ENCODE measurements at places on chromosomes 3 and 15.
A peak's percentile ranks its signal among the peaks of the same experiment; 100 is the strongest.

DNA sequence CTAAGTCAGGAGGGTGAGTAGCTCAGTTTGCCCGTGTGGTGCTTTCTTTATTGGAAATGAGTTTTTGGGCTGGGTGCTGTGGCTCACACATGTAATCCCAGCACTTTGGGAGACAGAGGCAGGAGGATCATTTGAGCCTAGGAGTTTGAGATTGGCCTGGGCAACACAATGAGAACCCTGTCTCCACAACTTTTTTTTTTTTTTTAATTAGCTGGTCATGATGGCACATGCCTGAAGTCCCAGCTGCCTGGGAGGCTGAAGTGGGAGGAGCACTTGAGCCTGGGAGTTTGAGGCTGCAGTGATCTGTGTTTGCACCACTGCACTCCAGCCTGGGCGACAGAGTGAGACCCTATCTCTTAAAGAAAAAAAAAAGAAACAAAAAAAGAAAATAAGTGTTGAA is 174.9 kb downstream of the NSMCE3 start:
- DNase-seq, result no peak

DNA sequence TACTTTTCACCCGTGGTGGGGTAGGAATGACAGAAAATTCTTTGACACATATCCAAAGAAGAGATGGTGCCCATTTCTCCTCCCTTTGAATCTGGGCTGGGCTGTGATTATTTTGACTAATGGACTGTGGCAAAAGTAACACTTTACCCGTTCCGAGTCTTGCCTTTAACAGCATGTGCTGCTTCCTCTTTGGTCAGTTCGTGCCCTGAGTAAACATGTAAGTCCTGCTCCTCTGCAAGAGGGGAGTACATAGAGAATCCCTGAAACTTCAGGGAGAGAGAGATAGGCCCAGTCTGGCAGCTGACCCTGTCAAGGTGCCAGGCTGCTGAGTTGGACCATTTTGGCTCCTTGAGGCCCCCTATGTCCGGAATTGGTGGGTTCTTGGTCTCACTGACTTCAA is 243.1 kb downstream of the EPHB1 start:
- no peak for DNase-seq

DNA sequence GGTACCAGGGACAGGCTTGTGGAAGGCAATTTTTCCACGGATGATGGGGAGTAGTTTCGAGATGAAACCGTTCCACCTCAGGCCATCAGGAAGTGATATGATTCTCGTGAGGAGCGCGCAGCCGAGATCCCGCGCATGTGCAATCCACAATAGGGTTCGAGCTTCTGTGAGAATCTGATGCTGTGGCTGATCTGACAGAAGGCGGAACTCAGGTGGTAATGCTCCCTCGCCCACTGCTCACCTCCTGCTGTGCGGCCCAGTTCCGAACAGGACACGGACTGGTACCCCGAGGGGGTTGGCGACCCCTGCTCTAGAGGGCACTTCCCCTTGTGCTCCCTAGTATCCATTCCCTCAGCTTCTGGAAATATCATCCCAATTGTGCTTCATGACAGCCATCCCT is 99.9 kb downstream of the PLD1 start:
- no peak for DNase-seq

GRCh38 chr15:61584410-61584809 is 355.3 kb upstream of the RORA start:
- DNase-seq, result no peak

- no peak for DNase-seq
Observed at GRCh38 chr3:34000301-34000700, 201.9 kb downstream of the PDCD6IP start.

DNA sequence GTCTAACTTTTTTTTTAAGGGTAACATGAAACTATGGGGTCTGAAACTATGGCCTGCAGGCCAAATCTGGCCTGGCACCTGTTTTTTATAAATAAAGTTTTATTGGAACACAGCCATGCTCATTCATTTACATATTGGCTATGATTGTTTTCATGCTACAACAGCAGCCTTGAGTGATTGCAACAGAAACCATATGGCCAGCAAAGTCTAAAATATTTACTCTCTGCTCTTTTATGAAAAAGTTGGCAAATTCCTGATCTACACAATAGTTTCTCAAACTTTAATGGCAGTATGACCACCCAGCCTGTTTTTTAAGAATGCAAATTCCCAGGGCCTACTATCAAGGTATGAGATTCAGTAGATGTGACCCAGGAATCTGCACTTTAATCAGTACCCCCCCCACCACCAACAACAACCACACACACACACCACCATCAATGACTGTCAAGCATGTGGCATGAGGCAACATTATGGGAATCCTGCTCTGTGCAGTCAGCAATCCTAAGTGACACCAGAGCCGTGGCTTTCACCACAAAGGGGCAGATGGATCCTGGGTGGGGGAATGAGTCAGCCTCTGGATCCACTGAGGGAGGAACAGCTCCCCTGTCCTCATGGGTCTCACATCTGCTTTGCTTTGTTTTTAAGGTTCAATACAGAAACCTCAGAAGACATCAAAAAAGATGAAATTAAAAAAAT is 142.8 kb downstream of the NTRK3 start:
- DNase-seq, result no peak

DNA sequence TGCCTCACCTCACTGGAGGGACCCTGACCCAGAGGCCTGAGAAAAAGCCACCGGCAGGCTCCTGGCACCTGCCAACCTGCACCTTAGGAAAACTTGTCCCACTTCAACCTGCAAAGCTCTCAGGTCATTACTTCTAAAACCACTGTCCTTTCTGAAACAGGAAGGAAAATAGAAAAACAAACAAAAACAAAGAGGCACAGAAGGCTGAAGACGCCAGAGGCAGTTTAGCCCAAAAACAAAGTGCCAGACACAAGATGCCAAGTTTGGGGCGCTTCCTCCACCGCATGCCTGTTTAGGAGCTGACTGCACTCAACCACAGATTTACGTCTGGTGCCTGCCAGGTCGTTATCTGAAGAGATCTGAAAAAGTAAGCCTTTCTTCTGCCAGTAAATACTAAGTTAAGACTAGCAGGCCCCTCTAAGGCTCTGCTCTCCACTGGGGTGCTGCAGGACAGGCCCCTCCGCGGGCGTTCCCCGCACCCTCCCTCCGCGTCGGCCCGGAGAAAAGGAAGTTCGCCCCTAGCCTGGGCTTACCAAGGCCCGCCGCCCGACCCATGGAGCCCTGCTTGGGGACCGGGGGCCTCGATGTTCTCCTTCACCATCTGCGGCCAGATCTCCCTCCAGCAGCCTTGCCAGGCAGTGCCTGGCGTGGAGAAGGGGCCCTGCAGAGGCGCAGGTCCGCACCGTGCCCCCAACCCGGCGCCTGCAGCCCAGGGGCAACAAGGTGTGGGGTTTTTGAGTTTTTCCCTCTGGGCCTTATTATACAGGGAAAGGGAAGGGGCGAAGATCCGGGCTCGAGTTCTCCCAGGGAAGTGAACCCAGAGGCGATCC is 1.3 kb downstream of the GOLGA8A start:
- DNase-seq, result no peak

DNA sequence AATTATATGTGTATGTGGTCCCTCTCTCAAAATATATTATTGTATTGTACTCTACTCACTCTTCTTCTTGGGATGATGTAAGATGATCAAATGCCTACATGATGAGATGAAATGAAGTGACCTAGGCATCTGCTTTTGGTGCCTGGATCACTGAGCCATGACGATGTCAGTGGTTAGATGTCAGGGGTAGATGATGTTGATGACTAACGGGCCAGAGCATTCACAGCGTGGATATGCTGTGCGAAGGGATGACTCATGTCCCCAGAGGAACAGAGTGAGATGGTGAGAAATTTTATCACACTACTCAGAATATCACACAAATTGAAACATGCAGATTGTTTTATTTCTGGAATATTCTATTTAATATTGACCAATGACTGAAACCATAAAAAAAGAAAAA is 233.9 kb upstream of the CADM2 start:
- DNase-seq, result no peak

- DNase-seq, result no peak
Observed at GRCh38 chr3:45541326-45542321, 52.9 kb upstream of the LIMD1 start.

- DNase-seq, result peak; percentile 48
Observed at GRCh38 chr15:67542420-67543347, at the start of gene MAP2K5. TSS of gene MAP2K5 (plus strand) at chr15:67542703. CDS start at chr15:67543336, 633 bp downstream.

DNA sequence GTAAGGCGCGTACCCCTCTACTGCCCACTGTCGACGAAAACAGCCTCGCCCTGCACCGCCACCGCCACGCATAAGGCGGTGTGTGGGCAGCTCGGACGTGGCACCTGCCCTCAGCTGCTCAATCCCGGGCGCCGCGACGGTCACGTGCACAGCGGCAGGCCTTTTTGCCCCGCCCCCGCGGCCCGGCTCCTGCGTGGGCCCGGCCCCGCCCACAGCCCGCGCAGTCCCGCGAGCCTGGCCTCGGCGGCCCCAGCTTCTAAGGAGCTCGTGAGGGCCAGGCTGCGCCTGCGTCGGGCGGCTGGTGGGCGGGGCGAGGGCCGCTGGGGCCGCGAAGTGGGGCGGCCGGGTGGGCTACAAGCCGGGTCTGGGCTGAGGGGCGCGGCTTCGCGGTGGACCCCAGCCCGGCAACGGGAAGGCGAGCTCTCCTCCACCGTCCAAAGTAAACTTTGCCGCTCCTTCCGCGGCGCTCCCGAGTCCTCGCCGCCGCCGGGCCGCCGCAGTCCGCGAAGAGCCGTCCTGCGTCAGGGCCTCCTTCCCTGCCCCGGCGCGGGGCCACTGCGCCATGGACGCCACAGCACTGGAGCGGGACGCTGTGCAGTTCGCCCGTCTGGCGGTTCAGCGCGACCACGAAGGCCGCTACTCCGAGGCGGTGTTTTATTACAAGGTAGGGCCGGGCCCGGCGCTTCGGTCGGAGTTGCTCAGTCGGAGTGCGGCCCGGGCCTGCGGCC is at the start of gene CAPN7:
Gene CAPN7, plus strand, starts transcription at position 313 of the 728 bp plus-strand sequence. Its CDS starts 250 bp downstream, at position 563.
- peak; percentile 74 for DNase-seq
